ENCODE measurements at places on chromosomes 2 and 18.
A peak's percentile ranks its signal among the peaks of the same experiment; 100 is the strongest.

- no peak for DNase-seq
Observed at GRCh38 chr18:58965291-58966004, 100.8 kb downstream of the ZNF532 start.

DNA sequence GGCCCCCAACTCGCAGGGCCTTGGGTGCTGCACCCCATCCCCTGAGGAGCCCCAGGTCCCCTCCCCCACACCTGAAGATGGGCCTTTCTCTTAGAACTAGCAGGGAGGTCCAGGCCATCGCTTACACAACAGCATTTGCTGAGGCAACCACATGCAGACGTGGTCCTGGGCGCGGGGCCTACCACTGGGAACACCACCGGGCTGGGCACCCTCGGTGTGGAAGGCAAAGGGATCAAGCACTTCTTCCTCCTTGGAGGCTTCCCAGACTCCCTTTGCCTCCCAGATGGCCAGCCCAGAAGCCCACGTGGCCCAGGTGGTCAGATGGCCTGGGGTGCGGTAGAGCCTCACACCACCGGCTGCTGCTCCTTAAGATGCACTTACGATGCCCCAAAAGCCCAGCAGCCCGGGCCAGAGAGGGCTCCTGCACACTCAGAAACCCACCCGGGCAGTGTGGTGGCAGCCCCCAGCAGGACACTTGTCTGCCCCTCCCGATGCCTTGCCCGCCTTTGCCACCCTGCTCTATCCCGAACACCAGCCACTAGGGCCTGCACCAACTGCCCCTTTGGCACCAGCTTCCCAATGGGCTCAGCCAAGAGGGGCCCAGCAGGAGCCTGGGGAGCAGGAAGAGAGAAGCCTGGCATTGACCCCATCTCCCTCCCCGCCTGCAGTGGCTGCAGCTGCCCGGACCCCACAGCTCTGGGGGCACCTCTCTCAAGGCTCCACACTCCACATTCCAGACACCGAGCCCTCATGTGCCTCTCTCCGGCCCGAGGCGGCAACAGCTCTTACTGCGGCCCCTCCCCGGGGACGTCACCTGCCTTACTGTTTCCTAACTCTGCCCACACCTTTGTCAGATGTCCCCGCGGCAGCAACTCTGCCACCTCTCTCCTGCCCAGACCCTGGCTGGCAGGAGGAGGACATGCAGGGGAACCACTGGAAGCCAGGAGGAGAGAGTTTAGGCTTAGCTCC lies 13.9 kb upstream of the MLPH start:
- DNase-seq: no peak

GRCh38 chr18:32802591-32803451 lies 30.0 kb upstream of the KLHL14 start:
- no peak for DNase-seq

DNA sequence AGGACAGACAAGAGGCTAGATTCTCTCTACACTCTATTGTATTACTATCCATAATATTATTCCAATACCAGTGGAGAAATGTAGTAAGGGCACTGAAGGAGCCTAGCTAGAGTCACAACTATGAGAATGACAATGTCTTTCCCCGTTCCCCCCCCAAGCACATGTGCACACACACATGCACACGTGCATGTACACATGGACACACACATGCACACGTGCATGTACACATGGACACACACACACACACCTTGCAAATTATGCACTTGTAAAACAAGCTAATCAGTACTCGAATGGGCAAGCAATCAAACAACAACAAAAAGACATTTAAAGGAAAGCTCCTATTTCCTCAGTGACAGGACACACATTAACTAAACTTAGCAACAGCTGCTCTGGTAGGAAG lies 65.2 kb downstream of the INSIG2 start:
- DNase-seq: no peak

GRCh38 chr2:20599001-20599600 lies 51.8 kb downstream of the HS1BP3 start:
- DNase-seq: no peak

DNA sequence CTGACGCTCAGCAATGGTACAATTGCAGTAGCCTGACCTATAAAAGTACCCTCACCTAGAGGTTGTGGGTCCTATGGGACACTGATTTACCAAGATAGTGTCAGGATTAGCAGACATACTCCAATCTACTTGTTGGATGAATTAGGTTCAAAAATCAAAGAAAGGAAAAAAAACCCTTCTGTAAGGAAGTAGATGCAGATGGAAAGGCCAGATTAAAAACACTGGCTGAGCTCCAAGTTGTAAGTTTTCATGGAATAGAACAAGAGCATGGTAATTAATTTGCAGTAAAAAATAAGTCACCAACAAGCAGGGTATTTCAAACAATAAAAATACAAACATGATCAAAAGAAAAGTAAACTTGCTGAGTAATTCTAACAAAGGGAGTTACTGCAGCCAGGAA lies 26.4 kb downstream of the IDH1 start:
- DNase-seq: no peak

DNA sequence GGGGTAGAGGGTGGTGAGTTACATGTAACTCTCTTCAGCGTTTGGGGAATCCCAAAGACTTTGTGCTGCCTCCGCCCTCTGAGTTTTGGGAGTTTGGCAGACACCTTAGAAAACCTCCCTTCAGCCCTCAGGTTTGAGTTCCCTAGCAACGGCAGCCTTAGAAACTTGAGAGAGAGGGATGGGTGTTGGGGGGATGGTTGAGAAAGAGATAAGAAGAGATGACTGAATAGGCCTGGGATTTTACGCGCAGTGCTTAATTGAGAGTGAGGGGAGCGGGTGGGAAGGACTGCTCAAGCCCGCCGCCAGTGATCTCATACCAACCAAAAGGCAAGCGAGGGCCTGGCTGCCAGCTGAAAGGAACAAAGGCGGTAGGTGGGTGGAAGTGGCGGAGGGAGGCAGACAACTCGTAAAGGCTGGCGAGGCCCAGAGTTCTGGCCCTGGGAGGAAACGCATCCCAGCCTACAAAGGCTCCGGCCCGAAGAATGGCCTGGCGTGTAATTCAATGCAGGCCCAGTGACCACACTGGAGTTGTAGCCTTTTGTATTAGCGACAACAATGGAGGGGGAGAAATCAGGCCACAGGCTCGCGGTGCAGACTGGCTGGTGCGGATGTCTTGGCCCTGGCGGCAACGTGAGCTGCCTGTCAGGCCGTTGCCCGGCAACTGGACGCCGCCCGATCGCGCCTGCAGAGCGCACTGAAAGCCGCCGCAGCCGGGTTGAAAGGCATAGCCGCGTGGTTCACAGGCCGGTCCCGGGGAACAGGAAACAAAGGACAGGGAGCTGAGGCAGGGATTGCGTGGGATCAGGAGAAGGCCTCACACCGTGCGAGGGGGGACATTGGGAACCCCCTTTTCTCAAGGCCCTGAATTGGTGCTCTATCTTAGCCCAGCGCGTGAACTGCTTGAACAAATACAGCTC lies 39.9 kb upstream of the DARS1 start:
- DNase-seq: no peak

GRCh38 chr2:52613064-52613463 lies 1154.5 kb upstream of the CHAC2 start:
- DNase-seq: no peak

DNA sequence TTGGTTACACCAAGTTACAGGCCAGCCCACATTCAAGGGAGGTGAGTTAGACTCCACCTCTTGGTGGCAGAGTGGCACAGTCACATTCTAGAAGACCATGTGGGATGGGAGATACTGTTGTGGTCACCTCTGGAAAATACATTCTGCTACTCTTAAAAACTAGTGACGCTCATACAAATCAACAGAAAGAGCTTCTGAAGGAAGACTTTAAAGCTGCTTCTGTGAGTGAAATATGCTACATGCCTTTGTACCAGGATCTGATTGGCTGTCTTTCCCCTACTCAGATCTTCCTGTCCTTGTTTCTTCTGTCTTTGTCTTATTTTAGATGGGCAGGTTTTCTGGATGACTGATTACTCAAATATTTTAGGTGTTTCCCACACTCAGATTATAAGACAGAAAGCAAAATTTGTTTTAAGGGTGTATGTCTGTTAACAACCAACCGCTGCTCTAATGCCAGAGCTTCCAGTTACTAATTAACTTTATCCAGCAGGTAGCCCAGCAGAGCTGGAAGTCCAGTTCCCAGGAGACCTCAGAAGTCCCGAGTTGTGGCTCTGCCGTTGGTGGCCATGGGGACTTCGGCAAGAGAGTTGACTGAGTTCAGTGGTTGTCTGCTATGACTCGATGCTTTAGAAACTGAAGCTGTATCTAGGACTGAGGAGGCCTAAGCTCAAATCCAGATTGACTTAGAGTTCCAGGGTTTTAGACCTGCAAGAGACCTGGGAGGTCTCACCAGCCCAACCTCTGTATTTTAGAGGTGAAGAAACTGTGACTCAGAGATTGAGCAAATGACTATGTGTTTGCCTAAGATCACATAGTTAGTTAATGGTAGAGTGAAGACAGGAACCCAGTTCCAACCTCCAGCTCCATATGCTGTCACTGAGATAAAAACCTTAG lies 7.4 kb downstream of the IL1R2 start:
- DNase-seq: no peak

DNA sequence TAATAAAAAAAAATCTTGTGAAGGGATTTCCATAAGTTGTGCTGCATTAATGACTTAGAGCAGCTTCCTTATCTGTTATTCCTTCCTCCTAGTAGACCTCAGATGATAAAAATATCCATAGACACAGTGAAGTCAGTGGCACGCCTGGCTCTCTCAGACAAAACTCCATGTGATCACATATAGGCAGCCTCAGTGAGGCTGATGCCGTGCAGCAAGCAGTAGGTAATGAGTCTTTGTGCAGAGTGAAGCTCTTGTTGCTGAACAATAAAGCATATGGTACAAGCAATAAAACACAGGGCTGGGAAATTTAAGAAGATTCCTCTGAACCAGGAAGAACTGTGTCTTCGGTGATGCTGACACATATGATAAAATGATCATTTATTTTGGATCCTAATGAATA lies 102.7 kb downstream of the CSRNP3 start:
- no peak for DNase-seq

GRCh38 chr2:222982010-222982908 lies 69.7 kb upstream of the KCNE4 start:
- DNase-seq: peak; percentile 89

DNA sequence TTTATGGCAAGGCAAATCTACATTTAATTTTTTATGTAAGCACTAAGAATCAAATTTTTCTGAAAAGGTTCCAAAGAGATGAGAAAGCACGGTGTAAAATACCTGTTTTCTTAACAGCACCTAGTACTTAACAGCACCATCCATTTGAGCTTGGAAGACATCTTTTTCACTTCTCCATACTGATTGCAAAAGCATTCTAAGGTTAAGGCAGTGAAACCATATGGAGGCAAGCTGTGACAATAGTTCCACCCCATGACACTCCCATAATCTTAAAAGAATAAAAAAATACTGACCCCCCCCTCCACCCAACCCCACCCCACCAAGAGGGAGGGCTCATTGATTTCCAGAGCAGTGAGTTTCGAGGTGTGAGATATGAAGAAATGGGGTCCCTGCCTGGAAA lies 60.6 kb downstream of the ZCCHC2 start:
- no peak for DNase-seq

DNA sequence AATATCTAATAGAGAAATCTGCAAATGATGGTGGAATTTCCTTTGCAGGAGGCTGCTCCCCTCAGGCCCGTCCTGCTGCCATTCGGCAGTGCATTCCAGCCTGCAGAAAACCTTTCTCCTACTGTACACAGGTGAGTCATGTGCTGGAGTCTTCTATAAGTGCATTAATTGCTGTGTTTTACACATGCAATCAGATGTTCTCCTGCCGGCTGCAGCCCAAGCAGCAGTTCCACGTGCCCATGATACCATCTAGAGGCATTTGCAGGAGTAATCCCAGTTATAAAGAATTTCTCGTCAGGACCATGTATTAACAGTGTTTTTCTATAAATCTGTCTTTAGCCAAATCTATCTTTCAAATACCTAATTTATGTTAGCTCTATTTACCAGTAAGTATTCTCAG lies 304.7 kb upstream of the HNMT start:
- no peak for DNase-seq

DNA sequence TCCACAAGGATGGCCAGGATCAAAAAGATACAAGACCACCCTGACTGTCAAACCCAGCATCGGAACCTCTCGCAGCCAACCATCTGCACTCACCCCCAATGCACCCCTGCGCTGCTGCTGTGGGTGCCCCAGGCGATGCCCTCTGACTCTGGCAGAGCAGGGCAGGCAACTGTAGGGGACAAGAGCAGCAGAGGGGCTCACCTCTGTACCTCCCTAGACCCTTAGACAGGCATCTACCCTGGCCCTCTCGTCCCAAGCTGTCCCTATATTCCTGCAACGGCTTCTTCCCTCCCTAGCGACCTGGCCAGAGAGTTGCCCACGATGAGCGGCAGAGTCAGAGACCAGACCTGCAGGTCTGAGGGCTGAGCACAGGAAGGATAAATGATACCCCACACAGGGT lies 128.2 kb downstream of the HDAC4 start:
- no peak for DNase-seq

DNA sequence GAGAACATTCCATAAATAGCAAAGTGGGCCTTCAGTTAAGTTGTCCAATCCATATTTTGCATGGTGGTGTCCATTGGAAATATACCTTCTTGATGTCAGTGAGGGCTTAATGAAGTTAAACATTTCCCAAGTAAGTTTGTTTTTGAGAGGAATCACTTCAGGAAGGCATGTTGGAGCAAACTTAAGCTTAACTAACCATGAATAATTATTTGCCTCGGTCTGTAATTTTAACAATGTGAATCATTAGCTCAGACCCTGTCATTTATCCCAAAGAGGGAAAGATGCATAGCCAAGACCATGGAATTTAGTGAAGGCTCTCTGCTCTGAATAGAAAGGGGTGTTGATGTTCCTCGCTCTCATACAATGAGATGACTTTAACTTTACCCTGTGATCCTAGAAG lies 47.4 kb downstream of the SPATS2L start:
- no peak for DNase-seq

- DNase-seq: no peak
Observed at GRCh38 chr2:49948091-49948490, 793.8 kb upstream of the FSHR start.
